Hippocampal formation (tissue), 2 donors: ENCODE measurements at places on chromosomes 5 and 9.
A peak's percentile ranks its signal among the peaks of the same experiment; 100 is the strongest.

GRCh38 chr5:66898241-66898995 is 298.2 kb downstream of the CD180 start:
- DNase-seq, result no peak

- no peak for DNase-seq
Measured at GRCh38 chr5:125981016-125981415, 442.2 kb upstream of the GRAMD2B start.

DNA sequence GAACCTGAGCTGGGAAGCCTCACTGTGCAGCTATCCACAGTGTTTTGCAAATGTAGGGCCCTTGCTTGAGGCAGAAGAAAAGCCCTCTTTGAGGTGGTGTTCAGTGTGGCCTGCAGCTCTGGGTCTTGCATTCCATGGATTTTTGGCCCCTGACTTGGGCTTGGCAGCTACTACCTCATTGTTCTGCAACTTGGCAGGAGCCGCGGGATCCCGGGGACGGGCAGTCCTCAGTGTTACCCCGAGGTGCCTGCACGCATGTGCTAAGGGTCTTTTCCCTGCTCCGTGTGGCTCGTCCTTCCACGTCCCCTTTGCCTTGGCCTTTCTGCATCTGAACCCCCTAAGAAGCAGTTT is 39.8 kb downstream of the NEK6 start:
- peak; percentile 66 for DNase-seq

- DNase-seq, result no peak
Measured at GRCh38 chr9:136313111-136314055, 9.5 kb upstream of the CCDC187 start.

- no peak for DNase-seq
Measured at GRCh38 chr5:175897285-175897684, 25.9 kb downstream of the CPLX2 start.

DNA sequence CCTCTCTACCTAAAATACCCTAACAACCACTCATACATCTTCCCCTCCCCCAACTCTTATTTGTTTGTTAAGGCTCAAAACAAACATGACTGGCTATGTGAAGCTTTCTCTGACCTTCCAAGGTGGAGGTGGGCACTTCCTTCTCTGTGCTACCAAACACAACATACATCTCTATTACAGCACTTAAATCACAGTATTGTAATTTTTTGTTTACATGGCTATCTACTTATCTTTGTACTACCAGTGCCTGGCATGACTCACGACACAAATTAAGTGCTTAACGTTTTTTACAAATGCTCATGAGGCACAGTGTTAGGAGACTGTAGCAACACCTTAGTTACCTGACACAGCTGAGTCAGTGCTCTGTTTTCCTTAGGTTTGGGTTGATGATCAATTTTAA is 18.6 kb downstream of the HOMER1 start:
- DNase-seq, result no peak

GRCh38 chr9:27441741-27442070 is 82.4 kb upstream of the IFNK start:
- no peak for DNase-seq

- no peak for DNase-seq
Measured at GRCh38 chr5:57303985-57304384, 130.1 kb downstream of the GPBP1 start.

DNA sequence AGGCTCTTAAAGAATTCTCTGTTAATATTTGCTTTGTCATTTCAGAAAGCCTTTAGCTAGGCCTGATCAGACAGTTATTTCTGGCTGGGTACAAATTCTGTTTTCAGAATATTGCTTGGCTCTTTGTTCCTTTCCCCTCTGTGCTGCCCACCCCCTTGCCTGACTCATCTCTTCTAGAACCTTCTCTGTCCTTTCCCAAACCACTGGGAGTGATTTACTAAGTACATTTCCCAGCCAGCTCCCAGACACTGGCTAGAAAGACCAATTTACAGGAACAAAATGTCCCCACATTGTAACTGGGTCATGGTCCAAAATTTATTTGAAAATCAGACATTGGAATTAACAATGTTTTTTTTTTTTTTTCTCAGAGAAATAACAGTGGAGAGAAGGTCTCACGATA is 133.1 kb upstream of the MAP1B start:
- DNase-seq, result no peak

- no peak for DNase-seq
Measured at GRCh38 chr5:65892801-65893200, 33.6 kb upstream of the ERBIN start.

GRCh38 chr5:26432386-26432785 is 606.0 kb downstream of the CDH9 start:
- no peak for DNase-seq

- no peak for DNase-seq
Measured at GRCh38 chr5:179836225-179837019, 15.7 kb downstream of the SQSTM1 start.

- DNase-seq, result peak; percentile 17
Measured at GRCh38 chr5:94442991-94443390, 175.4 kb downstream of the KIAA0825 start.

- no peak for DNase-seq
Measured at GRCh38 chr9:38079461-38080031, 10.5 kb upstream of the SHB start.

- no peak for DNase-seq
Measured at GRCh38 chr5:134053314-134053839, 48.6 kb upstream of the VDAC1 start.

GRCh38 chr5:143976055-143976454 is 164.1 kb downstream of the HMHB1 start:
- no peak for DNase-seq

DNA sequence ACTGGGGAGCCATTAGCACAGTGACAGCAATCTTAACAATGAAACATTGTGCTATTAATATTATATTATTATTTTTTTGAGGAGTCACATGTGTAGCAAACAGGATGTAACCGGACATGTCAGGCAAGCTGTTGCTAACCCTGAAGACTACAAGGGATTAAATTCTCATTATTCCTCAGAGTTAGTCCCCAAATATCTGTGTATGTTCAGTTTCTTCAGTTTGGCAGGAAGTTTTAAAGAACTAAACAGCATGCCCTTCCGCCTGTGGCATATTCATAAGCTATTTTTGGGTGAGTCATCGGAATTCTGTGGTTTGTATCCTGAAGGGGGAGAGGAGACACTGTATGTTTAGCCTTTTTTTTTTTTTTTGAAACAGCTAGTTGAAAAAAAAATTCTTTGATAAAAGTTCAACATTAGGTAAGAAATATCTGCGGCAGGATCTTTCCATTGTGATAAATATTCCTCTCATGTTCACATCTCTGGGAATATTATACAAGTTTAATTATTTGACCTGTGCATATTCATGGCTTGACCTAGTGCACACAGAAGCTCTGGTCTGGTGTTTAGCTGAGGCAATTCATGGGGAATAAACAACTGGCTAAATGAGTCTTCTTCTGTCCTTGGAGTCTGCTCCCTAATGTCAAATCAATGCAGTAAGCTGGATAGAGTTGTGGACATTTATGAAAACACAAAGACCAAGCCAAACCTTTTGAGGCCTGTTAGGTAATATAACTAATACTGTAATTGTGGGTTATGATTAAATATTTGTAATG is 202.7 kb upstream of the CDKN2B start:
- no peak for DNase-seq

GRCh38 chr9:109171926-109172325 is 4.9 kb upstream of the FRRS1L start:
- no peak for DNase-seq

GRCh38 chr9:14830057-14830456 is 80.2 kb downstream of the FREM1 start:
- DNase-seq, result no peak

- DNase-seq, result no peak
Measured at GRCh38 chr5:170296935-170297588, 515 bp downstream of the LCP2 start.
